ENCODE measurements at places on chromosomes 2 and 18.

- no peak for DNase-seq
Observed at GRCh38 chr2:4992226-4992625, 700.0 kb upstream of the SOX11 start.

DNA sequence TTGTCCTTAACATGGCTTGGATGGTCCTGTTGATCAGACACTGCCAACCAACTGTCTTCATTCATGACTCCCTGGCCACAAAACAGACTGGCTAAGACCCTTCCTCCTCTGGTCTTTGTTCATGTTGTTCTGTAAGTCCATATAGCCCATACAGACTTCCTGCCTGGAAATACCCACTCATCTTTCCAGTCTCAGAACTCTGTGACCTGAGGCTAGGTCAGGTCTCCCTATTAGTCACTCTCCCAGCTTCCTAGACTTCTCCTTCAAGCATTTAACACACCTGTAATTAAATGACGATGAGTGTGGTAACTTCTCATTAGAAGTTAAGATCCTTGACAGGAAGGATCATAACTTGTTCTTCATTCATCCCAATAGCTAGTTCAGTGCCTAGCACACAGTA, 56.3 kb downstream of the CCDC93 start:
- no peak for DNase-seq

DNA sequence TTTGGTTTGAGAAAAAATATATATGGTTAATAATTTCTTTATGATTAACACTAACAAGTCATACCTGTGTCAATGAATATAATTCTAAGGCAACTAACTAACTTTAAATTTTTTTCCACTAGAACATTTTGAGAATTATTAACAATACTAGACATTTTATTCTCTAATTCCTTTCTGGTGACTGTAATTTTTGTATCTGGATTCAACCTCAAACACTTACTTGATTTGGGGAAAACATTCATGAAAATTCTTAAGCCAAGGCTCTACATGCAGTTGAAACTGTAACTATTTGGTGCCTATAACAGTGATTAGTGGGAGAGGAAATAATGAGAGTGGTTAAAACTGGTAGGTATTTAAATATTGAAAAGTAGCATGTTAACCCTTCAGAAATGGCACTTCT, 546.5 kb upstream of the KLHL29 start:
- no peak for DNase-seq

- DNase-seq: no peak
Observed at GRCh38 chr18:59083136-59083818, 56.4 kb upstream of the SEC11C start.

DNA sequence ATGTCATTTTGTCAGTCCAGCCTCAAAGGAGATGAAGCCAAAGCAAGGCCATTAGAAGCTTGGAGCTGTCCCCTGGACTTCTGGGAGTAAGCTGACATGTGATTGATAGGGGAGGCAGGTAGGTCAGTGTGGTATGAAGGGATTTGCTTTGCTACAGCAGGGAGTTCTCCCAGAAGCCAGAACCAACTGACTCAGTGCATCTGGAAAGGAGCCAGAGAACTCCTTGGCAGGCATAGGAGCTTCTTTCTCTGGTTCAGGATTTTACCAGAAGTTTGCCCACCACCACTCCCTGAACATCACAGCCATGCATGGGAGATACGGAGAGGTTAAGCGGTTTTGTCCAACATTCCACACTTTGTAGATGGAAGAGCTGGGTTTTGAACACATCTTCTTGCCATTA, 24.5 kb upstream of the KCNE4 start:
- DNase-seq: no peak

DNA sequence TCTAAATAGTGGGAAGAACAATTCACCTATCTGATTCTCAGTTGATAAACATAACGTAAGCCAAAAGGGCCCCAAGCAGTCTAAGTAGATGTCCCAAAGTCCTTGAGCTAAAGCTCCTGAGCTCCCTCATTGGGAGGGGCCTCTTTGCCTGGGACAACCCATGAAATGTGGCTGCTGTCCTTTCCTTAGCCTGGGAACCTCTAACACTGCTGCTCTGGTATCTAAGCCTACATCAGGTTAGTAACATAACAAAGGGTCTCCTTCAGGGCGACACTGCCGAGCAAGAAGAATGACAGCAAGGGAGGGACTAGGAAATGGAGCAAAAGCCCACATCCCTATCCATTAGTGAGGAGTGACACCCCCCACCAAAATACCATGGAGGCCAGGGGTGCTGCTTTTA, 98.3 kb downstream of the MAPRE2 start:
- DNase-seq: no peak

GRCh38 chr18:43279015-43279744, 1.9 kb upstream of the SYT4 start:
- no peak for DNase-seq

DNA sequence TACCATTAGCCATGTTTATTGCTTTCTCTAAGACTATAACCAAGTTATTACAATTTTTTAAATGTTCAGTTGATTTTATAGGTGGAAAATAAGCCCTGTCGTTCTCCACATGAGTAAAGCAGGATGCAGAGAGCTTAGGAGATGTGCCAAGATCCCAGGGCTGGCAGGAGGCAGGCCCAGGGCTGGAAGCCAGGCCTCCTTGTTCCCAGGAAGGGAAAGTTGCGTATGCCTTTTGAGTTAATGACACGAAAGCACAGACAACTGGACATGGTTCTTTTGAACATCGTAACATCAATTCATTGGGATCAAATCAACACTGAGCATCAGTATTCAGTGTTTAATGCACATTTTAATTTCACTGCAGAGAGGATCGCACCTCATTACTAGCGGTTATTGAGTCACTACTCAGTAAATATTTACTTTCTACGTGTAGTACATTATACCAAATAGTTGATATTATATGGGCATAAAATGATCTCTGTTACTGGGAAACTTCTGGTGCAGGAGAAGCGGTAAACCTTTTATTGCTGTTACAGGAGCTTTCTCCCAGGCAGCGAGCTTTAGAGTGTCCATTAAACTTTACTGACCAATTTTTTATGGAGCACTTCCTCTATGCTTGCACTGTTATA, 60.0 kb downstream of the RNF144A start:
- peak; percentile 72 for DNase-seq

GRCh38 chr18:3163968-3164367, 55.8 kb downstream of the MYOM1 start:
- no peak for DNase-seq

Data from left hindlimb (tissue), 1 donor.